Dermis microvascular lymphatic vessel endothelial cell (primary cell): ENCODE measurements at places on chromosomes 11 and 22.

GRCh38 chr11:93907901-93908300, 57.5 kb upstream of the VSTM5 start:
- DNase-seq: no peak

DNA sequence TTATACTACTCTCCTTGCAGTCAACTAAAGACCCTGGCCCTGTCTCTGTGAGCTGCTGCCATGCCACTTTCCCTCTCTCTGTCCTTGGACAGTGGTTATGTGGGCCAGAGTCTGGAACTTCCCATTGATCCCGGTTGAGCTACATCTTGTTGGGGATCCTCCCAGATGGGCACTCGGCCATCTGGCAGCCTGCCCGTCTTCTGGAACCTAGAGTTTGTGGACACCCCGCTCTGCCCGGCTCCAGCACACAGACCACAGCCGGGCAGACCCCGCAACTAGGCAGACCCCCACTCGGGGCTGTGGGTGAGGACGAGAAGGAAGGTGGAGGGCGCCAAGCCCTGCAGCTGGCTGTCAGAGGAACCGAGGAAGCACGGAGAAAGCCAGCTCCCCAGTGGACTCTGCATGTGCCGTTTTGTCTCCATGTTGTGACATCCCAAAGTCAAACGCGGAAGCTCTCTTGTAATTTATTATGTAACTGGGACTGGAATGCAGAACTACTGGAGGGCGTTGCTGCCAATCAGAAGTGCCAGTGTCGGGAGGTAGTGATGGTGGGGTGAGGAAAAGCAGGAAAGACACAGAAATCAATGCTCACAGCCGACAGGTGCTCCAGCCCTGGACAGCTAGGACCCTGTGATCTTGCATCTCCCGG, 207.7 kb downstream of the CEP164 start:
- DNase-seq: no peak

GRCh38 chr11:132493801-132494200, 1038.5 kb downstream of the OPCML start:
- no peak for DNase-seq

DNA sequence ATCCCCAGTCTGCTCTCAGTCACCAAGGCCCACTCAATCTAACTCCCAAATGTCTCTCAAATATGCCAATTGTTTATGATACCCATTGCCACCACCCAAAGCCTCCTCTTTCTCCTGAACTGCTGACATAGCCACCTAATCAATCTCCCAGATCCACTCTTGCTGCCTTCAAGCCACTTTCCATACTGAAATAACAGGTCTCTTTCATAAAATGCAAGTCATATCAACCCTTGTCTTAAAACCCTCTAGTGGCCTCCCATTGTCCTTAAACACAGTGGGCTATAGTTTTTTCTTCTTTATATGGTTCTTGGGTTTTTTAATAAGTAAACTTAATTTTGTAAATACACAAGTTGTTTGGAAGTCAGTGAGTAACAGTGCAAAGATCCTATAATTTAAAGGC, 155.2 kb upstream of the ZC3H12C start:
- no peak for DNase-seq
